ENCODE measurements at places on chromosomes 6 and 20. TPM values are rescaled to one million over a fixed set of nuclear protein-coding genes. Genes with fewer than 3 reads are reported as not detected.

Gene CST2
- total RNA-seq, result not detected

DNA sequence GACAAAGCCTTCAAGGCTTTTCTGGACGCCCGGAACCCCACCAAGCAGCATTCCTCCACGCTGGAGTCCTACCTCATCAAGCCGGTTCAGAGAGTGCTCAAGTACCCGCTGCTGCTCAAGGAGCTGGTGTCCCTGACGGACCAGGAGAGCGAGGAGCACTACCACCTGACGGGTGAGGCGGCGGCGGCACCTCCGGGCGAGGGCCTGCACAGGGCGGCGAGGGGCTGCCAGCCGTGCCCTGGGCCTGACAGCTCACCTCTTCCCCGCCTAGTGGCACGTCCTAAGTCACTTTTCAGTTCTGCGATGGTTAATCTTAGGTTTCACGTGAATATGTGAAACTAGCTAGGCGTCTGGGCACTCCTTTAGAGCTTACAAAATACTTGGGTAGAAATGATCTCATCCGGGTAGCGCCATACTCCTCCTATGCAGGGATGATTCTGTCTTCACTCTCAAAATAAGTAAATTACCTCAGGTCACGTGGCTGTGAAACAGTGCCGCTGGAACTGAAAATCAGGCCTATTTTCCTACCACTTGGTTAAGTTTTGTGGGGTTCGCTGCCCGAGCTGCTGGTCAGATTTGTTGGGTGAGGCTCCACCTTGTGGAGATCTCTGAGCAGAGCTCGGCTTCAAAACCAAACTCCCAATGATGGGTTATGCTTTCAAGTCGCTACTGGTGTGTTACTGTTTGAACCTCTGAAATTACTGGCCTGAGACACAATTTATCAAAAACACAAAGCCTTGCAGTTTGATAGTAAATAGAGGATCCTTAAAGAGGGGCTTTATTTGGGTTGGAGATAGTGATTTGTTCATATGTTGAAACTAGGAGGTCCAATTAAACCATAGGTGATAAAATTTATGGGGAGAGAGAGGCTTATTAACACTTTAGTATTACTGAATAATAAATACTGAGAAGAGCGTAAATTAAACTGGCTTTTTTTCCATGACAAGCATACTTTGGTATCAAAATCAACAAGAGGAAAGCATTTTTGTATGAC lies 15.5 kb upstream of the CLDN20 start:
- peak; percentile 82 for DNase-seq

Gene RREB1
- total RNA-seq, result 26.4 TPM

GRCh38 chr20:1440024-1440423 lies 26.6 kb downstream of the NSFL1C start:
- peak; percentile 37 for DNase-seq

GRCh38 chr6:76866091-76866915 lies 597.0 kb downstream of the HTR1B start:
- DNase-seq, result no peak
